Urinary bladder (tissue), 4 donors: ENCODE measurements at places on chromosomes 5 and 9. TPM values are rescaled to one million over a fixed set of nuclear protein-coding genes. Genes with fewer than 3 reads are reported as not detected.

- no peak for DNase-seq
Observed at GRCh38 chr5:54463713-54464112, 8.2 kb downstream of the HSPB3 start.

DNA sequence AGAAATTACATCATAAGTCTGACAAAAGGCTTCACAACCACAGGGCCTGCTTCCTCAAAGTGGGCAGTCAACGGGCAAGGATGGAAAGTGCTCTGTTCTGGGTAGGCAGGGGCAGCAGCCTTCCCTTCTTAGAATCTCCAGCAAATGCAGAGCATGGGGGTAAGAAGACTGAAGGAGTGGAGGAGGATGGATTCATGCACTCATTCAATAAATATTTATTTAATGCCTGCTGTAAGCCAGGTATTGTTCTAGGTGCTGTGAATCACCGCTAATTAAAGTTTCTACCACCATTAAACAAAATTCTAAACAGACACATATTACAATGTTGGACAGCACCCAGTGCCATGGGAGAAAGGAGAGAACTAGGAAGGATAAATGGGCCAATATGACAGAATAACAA, 195.6 kb downstream of the ELAVL2 start:
- no peak for DNase-seq

DNA sequence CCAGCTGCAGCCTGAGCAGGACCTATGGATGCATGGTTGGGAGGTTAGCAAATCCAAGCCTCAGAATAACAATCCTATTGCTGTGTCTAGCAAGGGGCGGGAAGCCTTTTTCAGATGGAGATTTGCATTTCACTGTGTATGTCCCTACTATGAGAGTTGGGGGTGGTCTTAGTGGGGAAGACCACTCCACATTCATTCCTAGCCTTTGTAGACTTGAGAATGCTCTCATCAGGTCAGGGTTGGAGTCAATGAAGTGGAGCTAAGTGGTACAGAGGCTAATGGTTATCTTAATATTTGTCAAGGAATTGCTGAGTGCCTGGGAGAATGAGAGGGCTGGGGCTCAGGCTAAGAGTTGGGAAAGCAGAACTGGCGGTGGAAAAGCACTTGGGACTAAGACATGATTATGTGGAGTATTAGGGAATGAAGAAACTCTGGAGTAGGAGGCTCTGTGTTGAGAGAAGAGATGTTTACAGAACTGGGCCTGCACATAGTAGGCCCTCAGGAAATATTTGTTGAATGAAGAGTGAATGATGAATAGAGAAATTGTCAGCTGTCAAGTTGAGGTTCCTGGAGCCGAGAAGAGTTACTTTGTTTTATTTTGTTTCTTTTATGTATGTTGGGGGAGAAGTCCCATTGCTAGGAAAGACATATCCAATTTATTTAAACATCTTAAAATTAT, 175.5 kb upstream of the SPRY4 start:
- no peak for DNase-seq

The RIGI gene
- total RNA-seq, result 25.2 TPM
